AG20443 (cell line): ENCODE measurements at places on chromosomes 7 and 10.

DNA sequence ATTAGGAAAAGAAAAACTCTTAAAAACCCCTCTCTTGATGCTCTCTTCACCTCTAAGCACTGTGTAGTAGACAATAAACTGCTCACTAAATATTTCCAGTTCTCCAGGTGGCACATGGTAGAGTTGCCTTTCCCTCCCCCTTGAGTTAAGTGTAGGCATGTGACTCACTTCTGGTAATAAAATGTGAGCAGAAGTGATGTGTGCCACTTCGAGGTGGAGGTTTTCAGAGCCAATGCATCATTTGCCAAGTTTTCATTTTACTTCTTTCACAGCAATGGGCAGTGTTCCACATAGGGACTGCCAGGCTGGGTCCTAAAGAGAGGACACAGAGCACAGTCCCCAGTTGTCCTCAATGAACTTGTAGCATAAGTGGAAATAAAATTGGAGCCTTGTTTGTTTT lies 131.6 kb upstream of the NPY start:
- DNase-seq = no peak

DNA sequence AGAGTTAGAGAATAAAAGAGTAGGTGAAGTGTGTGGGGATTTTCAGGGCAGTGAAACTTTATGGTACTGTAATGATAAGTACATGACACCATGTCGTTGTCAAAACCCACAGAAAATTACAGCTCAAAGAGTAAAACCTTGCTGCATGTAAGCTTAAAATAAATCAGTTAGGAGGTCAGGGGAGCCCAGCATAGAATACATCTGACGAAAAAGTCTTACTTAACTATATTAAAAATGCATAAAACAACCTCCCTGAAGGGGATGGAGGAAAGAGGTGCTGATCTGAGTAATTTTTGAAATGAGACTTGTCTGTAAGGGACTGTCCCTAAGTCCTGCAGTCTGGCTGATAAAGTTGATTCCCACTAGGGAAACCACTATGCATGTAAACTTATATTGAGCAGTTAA lies 49.8 kb upstream of the AKR1E2 start:
- DNase-seq = no peak

DNA sequence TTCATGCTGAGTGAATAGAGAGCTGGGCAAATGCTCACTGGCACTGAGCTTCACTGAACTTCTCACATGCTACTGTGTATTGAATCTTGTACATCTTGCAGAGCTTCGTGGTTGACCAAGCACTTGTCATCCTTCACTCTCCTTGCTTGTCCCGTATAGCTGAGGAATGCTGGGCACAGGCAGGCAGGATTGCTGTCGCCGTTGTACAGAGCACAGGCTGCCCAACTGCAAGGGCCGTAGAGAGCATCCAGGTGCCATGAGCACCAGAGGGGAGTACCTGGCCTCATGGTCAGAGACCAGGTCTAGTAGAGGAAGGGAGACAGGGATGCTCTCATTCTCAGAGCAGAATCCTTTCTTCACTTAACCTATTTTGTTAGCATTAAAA lies 99.8 kb upstream of the RET start:
- no peak for DNase-seq

- no peak for DNase-seq
Observed at GRCh38 chr7:83065714-83066113, 97.0 kb downstream of the PCLO start.

DNA sequence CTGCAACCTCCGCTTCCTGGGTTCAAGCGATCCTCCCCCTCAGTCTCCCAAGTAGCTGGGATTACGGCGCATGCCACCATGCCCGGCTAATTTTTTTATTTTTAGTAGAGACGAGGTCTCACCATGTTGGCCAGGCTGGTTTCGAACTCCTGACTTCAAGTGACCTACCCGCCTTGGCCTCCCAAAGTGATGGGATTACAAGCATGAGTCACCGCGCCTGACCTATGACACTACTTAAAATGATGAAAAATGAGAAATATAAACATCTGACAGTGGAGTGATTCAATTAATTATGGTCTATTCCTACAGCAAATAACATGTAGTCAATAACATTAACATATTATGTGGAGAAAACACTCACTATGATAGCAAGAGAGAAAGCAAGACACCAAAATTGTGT lies 2.2 kb downstream of the BRAT1 start:
- DNase-seq = no peak

DNA sequence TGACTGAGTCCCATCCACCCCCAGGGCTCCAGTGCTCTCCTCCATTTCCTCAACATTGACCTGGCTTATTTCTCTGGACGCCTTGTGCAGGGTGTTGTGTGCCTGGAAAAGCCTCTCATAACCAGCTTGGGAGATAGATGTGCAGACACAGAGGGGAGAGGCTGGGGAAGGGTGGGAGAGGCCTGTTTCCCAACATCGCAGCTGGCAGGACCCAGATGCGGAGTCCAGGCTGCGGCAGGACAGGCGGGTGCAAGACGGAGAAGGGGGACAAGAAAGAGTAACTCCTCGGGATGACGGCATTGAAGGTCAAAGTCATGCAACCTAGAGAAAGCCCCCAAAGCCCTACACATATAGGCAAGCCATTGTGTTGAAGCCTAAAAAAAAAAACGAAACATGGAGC lies 54.1 kb upstream of the ANTXRL start:
- DNase-seq = no peak

- DNase-seq = peak; percentile 34
Observed at GRCh38 chr10:33248638-33249037, 85.8 kb downstream of the NRP1 start.

- no peak for DNase-seq
Observed at GRCh38 chr7:8566016-8566415, 132.6 kb downstream of the NXPH1 start.

- no peak for DNase-seq
Observed at GRCh38 chr7:13198036-13198435, 510.6 kb downstream of the ARL4A start.

GRCh38 chr10:131043039-131043691 lies 268.4 kb downstream of the TCERG1L start:
- no peak for DNase-seq

GRCh38 chr7:152677808-152678670 lies 2.1 kb upstream of the XRCC2 start:
- DNase-seq = no peak

- no peak for DNase-seq
Observed at GRCh38 chr10:61779276-61779675, 116.5 kb downstream of the CABCOCO1 start.

DNA sequence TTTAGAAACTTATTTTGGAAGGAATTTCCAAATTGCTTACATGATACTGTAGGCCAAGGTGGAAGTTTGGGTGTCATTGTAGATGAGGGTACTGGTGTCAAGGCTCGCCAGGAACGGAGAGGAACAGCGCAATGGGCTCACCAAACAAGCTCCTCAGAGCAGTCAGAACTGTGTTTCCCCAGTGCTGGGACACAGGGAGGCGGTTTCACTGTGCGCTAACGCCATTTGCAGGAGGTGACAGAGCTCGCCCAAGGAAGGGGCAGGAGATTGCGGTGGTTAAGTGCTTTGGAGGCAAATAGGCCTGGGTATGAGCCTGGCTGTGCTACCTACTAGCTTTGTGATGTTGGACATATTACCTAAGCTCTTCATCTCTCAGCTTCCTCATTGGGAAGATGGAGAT lies 57.3 kb downstream of the HHEX start:
- no peak for DNase-seq

DNA sequence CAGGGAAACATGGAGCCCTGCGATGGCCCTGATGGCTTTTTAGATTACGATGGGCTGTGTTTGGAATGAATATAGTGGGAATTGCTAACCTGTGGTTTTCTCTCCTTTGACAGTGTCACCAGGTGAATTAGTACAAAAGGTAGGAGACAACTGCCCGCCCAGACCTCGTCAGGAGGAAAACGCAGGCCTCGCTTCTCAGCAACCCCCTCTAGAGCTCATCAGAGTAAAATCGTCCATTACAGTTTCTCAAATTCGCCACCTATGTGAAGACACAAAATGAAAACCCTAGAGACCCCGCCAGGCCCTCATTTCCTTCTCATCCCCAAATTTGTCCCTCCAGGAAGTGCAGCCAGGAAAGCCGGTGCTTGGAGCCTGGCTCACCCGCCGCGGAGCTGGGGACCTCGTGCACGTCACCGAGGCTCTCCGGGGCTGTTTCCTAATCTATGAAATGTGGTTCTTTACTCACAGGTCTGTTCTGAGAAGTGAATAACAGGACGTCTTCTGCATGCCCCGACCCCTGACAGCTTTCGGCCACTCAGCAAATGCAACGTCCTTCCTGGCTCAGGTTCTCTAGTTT lies 143.7 kb downstream of the VIPR2 start:
- DNase-seq = no peak

DNA sequence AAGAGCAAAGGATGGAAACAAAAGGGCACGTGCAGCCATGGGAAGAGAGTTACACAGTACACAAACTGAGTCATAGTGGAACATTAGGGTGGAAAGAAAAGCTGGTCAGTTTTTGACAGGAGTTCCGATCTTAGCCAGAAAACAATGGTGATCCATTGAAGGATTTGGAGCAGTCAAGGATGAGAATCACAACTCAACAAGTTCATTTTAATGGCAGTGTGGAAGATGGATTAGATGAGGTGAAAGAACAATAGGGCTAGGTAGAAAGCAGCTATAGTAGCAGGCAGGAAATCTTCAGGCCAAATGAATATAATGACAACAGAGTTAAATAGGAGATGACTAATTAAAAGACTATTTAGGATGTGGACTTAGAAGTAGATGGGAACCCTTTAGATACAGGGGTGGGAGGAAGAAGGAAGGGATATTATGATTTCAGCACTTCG lies 136.3 kb downstream of the DOCK4 start:
- no peak for DNase-seq

GRCh38 chr7:92790992-92791391 lies 45.4 kb downstream of the CDK6 start:
- peak; percentile 83 for DNase-seq

DNA sequence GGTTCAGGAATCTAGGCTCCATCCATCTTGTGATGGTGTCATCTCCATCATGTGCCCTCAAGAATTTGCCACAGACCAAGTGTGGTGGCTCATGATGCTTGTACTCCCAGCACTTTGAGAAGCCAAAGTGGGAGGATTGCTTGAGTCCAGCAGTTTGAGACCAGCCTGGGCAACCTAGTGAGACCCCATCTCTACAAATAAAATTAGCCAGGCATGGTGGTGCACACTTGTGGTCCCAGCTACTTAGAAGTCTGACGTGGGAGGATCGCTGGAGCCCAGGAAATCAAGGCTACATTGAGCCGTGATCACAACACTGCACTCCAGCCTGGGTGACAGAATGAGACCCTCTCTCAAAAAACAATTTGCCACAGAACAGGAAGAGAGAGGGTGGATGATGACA lies 53.0 kb upstream of the SEPHS1 start:
- DNase-seq = no peak

- peak; percentile 90 for DNase-seq
Observed at GRCh38 chr10:128210215-128211063, 84.2 kb upstream of the MKI67 start.

DNA sequence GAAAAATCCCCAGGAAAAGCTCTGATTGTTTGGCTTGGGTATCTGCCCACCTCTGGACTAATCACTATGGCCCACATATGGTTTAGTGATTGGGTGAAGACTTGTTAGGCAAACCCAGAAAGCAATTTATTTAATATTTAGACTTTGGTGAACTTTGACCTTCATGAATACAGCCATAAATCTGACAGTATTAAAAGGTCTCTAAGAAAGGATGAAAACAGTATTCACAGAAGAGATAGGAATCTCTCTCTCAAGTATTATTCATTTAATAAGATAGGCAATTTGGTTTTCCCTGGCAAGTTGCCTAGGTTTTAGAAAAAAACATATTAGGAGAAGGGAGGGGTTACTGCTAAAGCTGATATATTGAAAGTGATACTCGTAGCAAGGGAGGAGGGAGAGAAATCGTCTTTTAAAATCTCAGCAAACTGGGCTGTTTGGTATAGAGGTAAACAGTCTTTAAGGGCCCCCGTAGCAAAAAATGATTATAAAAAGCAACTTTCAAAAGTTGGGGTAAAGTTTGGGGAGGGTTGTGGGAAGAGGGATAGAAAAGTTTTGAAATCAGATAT lies 57.1 kb downstream of the LSMEM1 start:
- no peak for DNase-seq

GRCh38 chr7:11458736-11459483 lies 373.1 kb downstream of the THSD7A start:
- peak; percentile 11 for DNase-seq

DNA sequence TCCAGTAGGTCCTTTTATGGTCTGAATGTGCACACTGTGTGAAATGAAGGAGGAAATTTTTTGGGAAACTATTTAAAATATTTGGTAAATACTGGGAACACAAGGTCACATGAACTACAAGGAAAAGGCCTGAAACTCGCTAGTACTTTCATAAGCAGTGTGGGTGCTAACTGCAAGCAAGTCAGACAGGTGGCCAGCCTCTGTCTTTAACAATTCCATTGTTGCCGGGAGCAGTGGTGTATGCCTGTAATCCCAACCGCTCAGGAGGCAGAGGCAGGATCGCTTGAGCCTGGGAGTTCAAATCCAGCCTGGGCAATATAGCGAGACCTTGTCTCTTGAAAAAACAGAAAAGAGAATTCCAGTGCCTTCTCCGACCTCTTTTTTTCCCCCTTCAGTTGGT lies 37.5 kb downstream of the SMURF1 start:
- no peak for DNase-seq

- no peak for DNase-seq
Observed at GRCh38 chr10:101030496-101031127, 317 bp downstream of the PDZD7 start.

GRCh38 chr7:78280276-78280675 lies 481.7 kb downstream of the PHTF2 start:
- DNase-seq = no peak

GRCh38 chr7:122268101-122268500 lies 36.4 kb downstream of the FEZF1 start:
- DNase-seq = no peak

- DNase-seq = no peak
Observed at GRCh38 chr7:3065724-3066143, 22.1 kb upstream of the CARD11 start.

- no peak for DNase-seq
Observed at GRCh38 chr7:151682831-151683614, 163.3 kb upstream of the RHEB start.

DNA sequence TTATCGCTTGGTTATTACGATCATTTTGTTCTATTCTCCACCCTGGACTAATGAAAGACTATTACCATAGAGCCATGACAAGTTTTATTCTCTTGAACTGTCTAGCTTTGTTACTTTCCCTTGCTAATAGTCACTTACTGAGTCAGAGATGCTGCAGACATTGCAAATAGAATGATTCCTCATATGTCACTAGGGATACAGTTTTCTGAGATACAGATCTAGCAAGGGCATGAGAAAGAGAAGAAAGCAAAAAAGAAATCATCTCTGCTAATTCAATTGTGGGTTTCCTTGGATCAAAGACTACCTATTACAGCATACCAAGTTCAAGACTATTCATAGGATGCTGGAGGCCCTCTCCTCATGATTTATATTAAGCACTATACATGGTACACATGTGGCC lies 204.3 kb downstream of the MBL2 start:
- peak; percentile 17 for DNase-seq
